ENCODE measurements at places on chromosomes 11 and 22.

DNA sequence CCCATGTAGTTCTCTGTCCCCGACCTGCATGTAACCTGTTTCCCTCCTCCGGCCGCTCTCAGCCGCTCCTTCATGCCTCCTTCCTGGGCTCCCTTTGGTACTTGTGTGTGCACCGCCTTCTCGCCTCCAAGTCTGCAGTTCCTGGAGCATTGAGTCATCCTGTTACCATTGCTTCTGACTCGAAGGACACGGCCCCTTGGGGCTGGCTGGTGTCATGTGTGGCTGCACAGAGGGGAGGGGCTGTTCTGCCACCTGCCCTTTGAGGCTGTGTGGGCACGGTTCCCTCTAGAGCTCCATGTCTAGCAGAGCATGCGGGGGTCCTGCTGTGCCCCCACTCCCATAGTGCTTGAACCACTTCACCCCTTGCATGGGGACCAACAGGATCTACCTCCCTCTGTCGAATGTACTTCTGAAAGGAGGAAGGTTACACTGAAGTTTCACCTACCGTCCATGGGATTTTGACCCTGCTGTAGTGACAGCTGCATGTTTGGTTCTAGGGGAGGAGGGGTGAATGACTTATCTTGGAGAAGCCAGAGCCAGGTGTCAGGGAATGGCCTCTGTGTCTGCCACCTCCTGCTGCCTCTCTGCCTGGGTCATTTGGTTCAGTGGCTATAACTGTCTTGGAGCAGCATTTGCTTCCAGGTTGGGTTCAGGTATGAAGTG, 39.6 kb downstream of the BCR start:
- DNase-seq = no peak

- DNase-seq = peak; percentile 39
Measured at GRCh38 chr11:1358286-1358685, 31.4 kb upstream of the BRSK2 start.

- no peak for DNase-seq
Measured at GRCh38 chr22:34108168-34108567, 187.9 kb upstream of the LARGE1 start.

- no peak for DNase-seq
Measured at GRCh38 chr22:21041937-21042336, 3.8 kb upstream of the LRRC74B start.

- DNase-seq = peak; percentile 49
Measured at GRCh38 chr11:11036848-11037732, 179.2 kb upstream of the ZBED5 start.

- DNase-seq = no peak
Measured at GRCh38 chr11:62489204-62489603, 57.4 kb downstream of the AHNAK start.

GRCh38 chr11:117256573-117256972, 24.1 kb downstream of the RNF214 start:
- DNase-seq = no peak

- no peak for DNase-seq
Measured at GRCh38 chr11:19995145-19995544, 165.1 kb downstream of the DBX1 start.

DNA sequence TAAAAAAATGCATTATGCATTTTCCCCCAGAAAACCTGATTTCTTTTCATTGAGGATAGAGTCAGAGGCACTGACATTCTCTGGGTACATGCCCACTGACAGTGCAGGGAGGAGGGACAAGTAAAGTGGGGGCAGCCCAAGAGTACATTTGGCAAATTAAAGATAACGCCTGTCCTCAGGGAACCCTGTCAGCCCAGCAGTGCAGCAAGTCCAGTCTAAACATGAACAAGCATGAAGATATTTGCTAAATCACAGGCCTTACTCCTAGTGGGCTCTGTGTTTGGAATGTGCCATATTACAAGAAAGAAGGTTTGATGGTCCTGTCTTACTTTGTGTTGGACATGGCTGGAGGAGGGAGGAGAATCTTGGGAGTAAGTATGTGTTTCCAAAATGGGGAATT, 37.9 kb downstream of the AMOTL1 start:
- DNase-seq = no peak

DNA sequence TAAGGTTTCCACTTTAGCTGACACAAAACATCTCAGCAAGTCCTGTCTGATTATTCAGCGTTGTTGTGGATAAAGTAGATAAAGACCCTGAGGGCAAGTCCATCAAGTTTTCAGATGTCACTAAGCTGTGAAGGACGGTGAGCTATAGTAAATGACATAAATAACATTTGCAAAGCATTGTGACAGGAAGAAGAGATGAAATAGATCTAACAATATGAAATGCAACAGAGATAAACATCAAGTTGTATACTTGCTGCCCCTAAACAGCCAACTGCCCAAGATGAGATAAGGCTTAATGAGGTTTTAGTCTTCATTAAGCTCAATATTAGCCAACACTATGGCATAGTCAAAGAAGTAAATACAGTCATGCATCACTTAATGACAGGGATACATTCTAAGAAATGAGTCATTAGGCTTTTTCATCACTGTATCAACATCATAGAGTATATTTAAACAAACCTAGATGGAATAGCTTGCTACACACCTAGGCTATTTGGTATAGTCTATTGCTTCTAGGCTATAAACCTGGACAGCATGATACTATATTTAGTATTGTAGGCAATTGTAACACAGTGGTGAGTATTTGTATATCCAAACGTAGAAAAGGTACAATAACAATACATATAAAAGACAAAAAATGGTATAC, 625.1 kb upstream of the ANO5 start:
- DNase-seq = no peak

DNA sequence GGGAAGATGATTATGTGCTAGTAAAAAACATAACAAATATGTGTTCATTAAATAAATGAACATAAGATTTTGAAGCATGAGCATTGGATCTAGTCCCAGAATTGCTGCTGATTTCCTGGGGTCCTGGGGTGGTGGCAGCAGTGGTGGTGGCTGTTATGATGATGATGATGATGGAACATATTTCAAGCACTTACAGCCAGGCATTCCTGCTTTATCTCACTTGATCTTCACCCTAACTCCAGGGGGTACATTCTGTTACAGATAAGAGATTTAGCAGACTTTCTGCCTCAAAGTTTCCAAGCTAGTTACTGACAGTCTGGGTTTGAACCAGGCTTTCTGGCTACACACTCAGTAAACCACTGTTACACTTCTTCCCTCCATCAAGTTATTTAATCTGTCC, 5.2 kb downstream of the TRAPPC4 start:
- no peak for DNase-seq

DNA sequence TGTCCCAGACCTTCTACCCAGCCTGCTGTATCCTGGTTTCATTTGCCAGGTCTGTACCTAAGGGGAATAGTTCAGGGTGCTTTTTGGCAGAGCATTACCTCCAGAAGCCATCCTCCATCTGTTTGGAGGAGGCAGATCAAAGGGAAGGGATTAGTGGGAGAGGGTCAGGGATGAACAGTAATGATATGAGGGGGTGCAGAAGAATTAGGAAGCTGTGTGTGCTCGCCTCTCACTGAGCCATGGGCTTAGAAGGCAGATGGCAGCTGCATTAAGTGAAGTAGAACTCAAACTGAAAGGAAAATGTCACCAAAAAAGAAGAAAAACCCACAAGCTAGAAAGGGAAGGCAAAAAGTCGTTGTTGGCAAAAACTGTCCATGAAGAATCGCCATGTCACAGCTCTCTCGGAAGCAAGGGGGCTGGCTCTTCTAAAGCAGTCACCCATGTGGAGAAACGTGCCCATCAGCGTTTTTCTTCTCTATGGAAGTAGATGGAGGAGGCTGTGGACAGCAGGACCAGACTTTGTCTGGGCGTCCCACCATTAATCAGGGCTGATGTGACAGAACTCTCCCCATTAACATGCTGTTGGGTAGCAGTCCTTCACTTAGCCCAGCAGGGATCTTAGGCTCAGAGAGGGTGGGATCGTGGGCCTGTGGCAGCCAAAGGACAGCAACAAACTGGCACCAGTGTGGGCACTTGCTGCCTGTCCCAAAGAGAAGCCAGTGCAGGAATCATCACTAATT, 46.8 kb downstream of the CEP164 start:
- no peak for DNase-seq

GRCh38 chr11:130486391-130486836, 38.0 kb downstream of the ADAMTS15 start:
- DNase-seq = no peak

DNA sequence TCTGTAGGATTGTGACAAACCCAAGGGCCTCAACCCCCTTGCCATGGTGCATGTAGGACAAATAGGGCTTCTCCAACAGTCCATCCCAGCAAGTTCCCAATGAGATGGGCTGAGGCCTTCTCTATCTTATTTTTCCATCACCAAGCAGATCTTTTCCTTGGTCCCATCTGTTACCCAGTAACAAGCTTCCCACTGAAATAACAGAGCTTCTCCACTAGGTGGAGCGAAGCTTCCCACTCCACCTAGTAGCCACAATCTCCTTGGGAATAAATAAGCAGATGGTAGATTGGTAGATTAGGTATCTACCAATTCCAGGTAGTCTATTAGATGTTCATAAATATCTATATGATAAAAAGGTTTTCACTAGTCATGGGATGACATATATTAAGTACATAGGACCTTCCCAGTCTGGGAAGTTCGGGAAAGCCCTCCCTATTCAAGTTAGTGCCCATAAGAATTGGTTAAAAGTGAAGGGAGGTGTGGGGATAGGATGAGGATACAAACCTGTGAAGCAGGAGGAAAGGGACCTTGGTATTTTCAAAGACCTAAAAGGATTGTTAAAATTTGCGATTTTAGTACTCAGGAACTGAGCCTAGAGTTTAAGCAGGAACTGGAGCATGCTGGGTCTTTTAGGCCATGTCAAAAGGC, 5.9 kb upstream of the OR52L1 start:
- no peak for DNase-seq

- no peak for DNase-seq
Measured at GRCh38 chr22:38471237-38471636, 3.3 kb downstream of the KDELR3 start.

GRCh38 chr11:118998388-118998717, 415 bp downstream of the CENATAC start:
- DNase-seq = no peak

GRCh38 chr11:23778971-23779370, 717.9 kb upstream of the LUZP2 start:
- DNase-seq = no peak

DNA sequence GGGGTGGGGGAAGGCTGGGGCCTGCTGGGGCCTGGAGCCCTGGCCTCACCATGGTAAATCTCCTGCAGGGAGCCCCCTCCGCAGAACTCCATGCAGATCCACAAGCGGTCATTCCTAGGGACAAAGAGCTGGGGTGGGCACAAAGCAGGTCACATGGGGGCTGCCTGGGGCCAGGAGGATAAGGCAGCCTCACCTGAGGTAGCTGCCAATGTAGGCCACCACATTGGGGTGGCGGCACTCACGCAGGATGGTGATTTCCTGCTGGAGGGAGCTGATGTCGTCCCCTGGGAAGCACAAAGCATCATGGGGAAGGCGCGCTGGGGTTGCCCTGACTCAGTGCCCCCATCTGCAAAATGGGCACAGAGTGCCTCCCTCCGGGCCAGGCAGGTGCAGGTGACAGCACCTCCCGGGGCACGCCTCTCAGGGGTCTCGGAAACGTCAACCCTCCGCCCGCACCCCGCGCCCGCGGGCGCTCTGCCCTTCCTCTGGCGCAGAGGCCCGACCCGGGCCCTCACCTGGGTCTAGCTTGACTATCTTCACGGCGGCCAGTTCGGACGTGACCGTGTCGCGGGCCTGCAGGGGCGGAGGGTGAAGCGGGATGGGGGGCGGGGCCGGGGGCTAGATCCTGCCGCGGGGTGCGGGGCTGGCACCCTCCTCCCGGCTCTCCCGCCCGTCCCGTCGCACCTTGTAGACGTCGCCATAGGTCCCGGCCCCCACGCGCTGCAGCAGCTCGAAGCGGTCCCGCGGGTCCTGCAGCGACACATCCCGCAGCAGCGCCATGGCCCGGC, 450 bp downstream of the MAP4K2 start:
- DNase-seq = no peak

GRCh38 chr11:105034813-105035620, at the start of gene CASP1:
Gene CASP1 (minus strand): TSS chr11:105035144. CDS start chr11:105035113, 31 bp downstream.
- peak; percentile 74 for DNase-seq

DNA sequence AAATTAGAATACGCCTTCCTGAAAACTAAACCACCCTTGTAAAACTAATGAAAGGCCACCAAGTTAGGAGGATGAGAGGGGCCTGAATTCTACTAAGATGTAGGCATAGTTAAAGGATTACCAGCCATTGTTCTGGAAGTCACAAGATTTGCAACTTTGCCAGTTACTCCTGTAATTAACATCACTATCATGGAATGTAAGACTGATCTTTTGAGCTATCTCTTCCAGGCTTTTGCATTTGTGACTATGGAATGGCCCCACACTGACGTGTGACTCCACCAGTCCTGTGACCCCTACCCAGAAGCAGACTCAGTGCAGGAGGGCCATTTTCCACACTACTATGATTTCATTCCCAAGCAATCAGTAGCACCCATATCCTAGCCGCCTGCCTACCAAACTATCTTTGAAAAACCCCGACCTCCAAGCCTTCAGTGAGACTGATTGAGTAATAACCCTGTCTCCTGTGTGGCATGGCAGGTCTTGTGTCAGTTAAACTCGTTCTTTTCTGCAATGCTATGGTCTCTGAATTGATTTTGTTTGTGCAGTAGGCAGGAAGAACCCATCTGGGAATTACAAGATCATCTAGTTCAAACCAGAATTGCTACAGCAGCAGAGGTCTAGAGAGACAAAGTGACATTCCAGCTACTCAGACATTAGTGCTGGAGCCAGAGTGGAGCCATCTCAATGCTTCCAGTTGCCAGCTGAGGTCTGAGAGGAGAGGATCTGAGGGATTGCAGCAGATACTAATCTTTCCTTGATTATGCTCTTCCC, 1.9 kb upstream of the CTSF start:
- no peak for DNase-seq

DNA sequence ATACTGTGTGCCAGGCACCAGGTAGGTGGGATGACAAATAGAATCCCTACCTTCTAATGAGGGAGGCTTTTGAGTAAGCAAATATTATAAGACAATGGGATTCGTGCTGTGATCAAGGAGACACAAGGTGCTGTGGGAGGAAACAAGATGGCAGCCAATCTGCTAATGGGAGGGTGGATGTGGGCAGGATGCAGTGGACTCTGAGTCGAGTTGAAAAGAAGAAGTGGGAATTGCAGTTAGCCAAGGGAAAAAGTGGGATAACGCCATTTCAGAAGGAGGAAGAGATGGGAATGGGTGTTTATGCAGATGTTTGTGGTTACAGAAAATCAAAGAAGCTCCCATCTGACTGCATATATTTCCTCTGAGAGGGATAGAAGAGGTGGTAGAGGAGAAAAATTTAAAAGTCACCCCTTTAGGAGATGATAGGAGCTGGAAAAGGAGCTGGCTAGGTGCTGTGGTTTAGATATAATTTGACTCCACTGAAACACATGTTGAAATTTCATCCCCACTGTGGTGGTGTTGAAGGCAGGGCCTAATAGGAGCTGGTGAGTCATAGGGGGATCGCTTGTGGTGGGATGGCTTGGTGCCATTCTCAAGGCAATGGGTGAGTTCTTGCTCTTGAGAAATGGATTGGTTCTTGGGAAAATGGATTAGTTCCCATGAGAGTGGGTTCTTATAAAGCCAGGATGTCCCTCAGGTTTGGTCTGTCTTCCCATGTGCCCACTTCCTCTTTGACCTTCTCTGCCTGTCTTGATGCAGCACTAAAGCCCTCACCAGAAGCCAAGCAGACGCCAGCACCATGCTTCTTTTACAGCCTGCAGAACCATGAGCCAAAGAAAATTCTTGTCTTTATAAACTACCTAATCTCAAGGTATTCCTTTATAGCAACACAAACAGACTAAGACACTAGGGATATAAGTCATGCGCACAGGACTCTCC, 30.0 kb upstream of the POU2AF1 start:
- DNase-seq = no peak
